ENCODE measurements at places on chromosomes 6 and 20.

DNA sequence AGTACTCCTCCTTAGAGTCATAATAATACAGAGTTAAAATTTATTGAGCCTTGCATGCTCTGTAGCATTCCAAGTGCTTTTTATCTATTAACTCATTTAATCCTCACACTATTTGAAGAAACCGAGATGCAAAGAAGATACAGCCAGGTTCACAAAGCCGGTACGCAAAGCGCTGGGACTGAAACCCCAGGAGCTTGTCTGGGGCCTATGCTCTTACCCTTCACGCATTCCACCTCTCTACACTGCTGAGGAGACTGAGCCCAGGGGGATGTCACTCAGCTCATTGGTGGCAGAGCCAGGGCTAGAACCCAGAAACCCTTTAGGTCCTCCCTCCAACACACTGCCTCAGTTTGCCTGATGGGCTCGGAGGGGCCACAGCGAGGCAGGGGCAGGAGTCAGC is 19.7 kb upstream of the MRPS18A start:
- DNase-seq: no peak

GRCh38 chr6:34459899-34460593 is 5.8 kb upstream of the PACSIN1 start:
- peak; percentile 76 for DNase-seq

DNA sequence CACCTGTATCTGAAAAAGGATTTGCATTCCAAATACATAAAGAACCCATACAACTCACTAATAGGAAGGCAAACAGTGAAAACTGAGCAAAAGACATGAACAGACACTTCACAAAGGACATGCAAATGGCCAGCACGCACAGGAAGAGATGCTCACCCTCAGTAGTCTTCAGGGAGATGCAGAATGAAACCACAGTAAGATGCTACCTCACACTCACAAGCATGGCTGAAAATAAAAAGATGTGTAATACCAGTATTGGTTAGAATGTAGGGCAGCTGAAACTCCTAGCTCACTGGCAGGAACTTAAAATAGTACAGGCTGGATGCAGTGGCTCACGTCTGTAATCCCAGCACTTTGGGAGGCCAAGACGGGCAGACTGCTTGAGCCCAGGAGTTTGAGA is 64.6 kb downstream of the SNX5 start:
- no peak for DNase-seq

DNA sequence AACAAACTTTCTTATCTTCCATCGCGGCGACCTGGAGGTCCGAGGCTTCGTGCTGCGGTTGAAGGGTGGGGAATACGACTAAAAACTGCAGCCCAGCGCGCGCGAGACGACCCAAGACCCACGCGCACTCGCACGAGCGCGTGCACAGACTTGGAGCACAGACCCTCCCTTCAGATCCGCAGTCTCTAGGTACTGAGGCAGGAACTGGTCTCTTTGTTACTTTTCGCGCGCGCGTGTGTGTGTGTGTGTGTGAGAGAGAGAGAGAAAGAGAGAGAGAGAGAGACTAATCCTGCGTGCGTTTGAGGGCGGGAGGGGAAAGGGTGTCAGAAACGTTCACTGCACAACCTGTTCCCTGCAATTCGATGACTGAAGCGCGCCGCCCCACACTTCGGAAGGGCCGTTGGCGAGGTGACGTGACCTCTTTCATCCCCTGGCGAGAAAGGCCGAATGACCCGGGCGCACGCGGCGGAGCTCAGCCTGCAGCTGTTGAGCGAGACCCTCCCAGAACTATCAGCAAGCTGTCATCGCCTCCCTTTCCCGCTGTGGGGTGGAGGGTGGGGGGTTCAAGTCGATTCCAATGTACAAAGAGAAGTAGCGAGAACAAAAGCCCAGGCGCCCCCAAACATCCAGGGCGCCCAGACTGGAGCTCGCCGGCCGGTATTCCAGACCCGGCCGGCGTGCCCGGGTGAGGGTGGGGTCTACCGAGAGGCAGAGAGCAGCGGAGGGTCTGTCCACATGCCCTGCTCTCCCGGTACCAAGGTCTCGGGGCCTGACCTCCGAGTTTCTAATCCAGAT is 1.5 kb upstream of the TUBB2B start:
- DNase-seq: no peak

All from mucosa of descending colon (tissue), 3 donors.